ENCODE measurements at places on chromosomes 3 and 15.
A peak's percentile ranks its signal among the peaks of the same experiment; 100 is the strongest.

DNA sequence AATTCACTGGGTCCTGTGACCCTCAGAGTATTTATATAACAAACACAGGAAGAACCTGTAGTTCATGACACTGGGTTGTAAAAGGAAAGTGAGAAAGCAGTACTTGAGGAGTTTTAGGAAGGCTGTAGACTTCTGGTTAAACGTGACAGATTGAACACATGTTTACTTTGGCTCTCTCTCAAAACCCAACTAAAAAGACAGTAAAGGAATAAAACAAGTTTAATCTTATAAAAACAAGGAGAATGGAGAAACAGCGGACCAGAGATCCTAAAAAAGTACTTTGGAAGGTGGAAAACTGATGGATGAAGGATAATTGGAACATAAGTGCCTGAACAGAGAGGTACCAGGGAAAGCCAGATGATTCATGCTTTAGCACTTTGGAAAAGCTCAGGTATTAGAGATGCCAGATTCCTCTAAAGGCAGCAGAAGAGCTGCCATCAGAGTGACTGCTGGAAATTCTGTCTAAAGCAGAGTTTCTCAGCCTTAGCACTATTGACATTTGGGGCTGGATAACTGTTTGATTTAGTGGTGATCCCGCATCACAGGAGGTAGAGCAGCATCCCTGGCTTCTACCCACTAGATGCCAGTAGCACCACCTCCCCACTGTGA, 182.9 kb upstream of the RORA start:
- DNase-seq: peak; percentile 5

GRCh38 chr15:95499397-95499796, 831.1 kb upstream of the NR2F2 start:
- no peak for DNase-seq

DNA sequence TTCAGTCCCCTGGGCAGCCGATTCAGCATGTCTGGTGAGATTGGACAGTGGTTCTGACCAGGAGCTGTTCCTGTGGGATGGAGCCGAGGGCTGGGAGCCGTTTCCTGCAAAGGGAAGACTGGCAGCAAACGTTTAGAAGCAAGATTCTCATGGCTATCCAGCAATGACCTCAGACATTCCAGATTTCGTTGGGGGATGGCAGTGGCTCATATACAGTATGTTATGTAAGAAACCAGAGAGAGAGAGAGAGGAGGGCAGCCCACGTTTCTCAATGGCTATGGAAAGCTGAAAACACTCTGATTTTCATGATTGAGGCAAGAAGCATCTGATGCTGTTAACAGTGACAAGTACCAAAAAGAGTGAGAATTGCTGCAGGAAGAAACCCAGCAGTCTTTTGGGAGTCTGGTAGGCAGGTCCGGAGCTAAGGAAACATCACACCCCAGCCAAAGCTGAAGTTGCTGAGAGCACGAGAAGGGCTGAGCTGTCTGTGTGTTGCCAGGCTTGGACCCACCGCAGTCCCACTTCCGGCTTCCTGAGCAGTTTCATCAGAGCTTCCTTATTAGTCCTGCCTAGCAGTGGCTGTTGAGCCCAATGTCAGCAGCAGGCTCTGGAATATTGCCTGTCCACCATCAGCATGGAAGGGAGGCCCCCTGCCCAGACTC, 25.6 kb upstream of the VPS8 start:
- peak; percentile 76 for DNase-seq

GRCh38 chr15:98855815-98856531, 151.6 kb downstream of the PGPEP1L start:
- DNase-seq: no peak

GRCh38 chr15:63526401-63526800, 22.0 kb downstream of the USP3 start:
- no peak for DNase-seq

- no peak for DNase-seq
Measured at GRCh38 chr15:90851940-90852339, 16.4 kb upstream of the FURIN start.

DNA sequence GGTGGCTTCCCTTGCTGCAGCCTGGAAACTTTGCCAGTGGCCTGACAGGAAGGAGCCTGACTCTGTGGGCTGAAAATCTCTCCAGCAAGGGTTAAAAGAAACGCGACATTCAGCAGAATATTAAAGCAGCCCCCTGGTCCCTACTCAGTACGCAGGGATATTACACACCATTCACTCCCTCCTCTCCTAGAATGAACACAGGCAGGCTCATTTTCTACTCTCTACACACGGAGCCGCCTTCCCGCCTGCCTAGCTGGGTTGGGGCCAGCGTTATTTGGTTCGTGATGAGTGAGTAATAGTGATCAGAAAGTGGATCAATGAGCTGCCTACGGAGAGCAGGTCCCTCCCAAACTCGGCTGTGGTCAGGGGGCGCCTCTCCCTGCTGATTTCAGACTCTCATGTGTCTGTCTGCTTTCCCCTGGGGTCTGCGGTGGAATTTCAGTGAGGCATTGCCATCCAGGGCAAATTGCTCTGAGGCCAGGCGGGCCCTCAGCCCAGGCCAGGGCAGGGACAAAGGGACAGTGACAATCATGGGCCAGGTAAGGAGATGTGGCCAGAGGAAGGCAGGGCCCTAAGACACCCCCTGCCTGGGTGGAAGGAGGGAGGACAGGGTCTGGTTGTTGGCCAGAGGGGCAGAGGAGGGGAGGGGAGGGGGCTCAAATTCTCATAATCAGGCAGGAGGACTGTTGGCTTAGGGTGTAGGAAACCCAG, 2.8 kb downstream of the EPHB1 start:
- no peak for DNase-seq

DNA sequence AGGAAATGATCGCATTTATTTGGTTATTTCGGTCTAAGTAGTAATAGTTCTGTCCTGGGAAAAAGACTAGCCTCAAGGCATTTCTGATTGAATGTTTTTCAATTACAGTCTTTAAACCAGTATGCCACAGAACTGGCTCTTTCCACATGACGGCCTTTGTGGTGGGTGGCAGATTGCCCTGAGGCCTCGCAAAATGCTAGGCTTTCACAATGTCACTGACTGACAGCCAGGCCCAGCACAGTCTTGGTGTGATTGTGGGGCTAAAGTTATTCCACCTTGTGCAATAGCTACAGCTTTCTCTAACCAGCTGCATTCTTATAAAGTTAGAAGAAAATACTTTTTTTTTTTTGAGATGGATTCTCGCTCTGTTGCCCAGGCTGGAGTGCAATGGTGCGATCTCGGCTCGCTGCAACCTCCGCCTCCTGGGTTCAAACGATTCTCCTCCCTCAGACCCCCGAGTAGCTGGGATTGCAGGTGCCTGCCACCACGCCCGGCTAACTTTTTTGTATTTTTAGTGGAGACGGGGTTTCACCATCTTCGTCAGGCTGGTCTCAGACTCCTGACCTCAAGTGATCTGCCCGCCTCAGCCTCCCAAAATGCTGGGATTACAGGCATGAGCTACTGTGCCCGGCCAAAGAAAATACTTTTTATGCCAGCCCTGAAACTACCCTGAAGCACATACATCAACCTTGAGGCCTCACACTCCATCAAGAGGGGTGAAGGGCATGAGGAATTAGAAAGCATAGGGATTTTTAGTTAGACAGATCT, 2.5 kb upstream of the ADIPOQ start:
- no peak for DNase-seq

DNA sequence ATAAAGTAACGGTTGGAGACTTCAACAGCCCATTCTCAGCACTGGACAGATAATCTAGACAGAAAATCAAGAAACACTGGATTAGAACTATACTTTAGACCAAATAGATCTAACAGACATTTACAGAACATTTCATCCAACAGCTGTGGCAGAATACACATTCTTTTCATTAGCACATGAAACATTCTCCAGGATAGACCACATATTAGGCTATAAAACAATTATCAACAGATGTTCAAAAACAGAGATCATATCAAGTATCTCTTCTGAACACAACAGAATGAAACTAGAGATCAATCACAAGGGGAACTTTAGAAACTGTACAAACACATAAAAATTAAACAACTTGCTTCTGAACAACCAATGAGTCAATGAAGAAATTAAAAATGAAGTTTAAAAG, 133.3 kb downstream of the ADAM10 start:
- DNase-seq: no peak

- peak; percentile 74 for DNase-seq
Measured at GRCh38 chr15:89647191-89647851, 7.9 kb downstream of the KIF7 start.

DNA sequence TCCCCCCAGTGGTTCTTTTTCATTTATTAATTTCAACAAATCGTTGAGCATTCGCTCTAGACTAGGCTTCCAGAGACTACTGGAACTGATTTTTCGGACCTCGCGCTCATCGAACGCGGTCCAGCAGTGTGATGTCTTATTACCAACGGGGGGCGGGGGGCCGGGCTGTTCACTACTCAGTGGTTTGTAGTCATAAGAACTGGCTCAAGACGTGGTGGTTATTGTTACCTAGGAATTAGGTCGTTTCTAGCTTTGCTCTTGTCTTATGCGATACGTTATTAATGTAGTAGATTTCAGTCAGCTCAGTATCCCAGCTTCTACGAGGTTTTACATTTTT, 858 bp downstream of the RBM5 start:
- DNase-seq: no peak

- no peak for DNase-seq
Measured at GRCh38 chr3:195696632-195697278, 24.0 kb upstream of the MUC20 start.

DNA sequence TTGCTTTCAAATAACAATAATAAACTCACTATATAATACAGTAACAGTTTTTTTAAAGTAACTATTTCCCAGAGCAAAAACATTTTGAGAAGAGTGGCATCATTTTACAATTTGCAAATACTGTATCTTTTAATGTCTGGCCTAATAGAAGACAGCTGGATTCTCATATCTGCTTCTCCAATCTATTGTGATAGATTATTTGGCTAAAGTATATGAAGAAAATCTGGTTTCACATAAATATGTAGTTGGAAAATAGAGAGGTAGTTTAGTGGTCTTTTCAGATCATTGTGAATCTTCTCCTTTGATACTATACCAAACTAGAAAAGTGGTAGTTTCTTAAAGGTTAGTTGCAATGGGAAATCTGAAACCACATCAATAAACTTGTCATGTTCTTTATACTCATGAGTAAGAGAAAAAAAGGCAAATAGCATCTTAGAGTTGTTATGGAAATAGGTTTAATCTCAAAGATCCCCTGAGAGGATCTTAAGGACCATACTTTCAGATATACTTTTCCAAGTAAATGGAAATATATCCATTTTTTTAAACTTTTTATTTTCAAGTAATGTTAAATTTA, 124.8 kb upstream of the NR2E3 start:
- DNase-seq: no peak

- DNase-seq: no peak
Measured at GRCh38 chr3:104672331-104672730, 694.4 kb upstream of the ALCAM start.

GRCh38 chr15:68001811-68002210, 52.3 kb upstream of the PIAS1 start:
- DNase-seq: no peak

DNA sequence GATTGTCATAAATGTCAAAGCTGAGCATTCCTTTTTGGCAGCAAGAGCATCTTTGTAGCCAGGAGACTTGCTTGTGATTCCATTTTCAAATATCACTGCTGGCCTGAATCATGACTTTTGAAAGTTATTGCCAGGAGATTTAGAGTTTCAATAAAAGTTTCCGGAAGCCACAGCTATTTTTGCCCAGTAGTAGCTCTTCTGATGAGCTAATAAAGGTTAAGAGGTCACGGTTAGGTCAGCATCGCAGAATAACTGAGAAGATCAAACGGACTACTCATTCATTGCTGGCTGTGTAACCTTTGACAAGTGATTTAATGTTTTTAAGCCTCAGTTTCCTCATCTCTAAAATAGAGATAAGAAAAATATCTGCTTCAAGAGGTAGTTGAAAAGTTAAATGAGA, 105.1 kb upstream of the ETV5 start:
- no peak for DNase-seq

DNA sequence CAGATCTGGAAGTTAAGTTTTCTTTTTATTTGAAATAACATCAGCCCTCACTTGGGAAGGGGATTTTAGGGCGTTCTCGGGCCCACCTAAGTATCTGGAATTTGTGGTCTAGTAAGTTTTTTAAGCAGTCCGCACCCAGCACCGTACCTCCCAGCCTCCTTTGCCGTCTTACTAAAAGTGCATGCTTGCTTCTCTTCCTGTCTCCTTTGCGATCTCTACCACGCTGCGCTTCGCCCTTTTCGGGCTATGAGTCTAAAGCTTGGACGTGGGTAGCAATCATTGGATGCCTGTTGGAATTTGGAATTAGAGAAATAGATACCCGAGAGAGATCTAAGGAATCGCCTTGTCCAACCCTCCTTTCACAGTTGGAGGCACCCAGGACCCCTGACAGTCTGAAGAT, 1.1 kb downstream of the THSD4 start:
- DNase-seq: no peak

DNA sequence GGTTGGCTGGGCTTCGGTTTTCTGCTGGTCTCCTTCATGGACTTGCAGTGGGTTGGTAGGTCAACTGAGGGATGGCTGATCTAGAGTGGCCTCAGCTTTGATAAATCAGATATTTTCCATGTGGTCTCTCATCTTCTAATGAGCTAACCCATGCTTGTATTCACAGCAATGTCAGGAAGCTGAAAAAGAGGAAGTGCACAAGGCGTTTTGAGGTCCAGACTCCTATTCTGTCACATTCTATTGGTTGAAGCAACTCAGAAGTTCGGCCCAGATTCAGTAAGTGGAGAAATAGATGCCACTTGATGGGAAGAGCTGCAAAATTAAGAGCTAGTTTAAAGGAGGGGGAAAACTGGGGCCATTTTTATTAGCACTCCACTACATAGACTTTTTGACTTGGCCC, 361.2 kb downstream of the DIPK2A start:
- DNase-seq: no peak

GRCh38 chr3:38651153-38651789, 1.8 kb upstream of the SCN5A start:
- peak; percentile 81 for DNase-seq

DNA sequence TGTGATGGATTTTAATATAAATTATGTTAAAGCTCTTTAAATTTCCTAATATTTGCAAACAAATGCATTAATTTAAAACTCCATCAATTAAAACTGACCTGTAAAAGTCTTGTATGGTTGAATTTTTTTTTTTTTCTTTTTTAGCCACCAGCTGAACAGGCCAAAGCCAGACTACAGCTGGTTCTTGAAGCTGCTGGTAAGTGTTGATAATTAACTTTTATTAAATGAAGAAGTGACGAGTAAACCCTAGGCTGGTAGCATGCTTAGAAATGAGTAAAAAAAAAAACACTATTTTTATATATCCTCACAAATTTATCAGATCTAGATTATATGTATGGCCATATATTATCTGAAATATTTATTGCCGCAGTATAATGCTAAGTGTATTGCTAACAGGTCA, 216.3 kb upstream of the MLF1 start:
- no peak for DNase-seq
